ENCODE measurements at places on chromosomes 4 and X.

GRCh38 chrX:120452131-120452530 lies 17.0 kb downstream of the LAMP2 start:
- no peak for DNase-seq

DNA sequence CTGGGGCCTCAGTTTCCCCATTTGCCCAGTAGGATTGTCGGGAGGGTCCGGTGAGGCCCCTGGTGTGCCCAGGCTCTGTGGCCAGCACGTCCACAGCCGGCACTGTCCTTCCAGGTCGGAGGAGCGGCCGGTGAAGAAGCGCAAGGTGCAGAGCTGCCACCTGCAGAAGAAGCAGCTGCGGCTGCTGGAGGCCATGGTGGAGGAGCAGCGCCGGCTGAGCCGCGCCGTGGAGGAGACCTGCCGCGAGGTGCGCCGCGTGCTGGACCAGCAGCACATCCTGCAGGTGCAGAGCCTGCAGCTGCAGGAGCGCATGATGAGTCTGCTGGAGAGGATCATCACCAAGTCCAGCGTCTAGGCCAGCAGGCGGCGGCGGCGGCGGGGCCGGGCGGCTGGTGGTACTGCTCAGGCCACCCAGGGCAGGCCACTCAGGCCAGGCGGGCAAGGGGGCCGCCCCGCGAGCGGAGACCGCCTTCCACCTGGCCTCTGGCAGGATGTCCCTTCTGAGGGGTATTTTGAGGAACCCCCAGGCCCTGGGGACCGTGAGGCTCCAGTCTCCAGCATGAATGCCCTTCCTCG lies 6.7 kb downstream of the MSANTD1 start:
- DNase-seq = peak; percentile 72

DNA sequence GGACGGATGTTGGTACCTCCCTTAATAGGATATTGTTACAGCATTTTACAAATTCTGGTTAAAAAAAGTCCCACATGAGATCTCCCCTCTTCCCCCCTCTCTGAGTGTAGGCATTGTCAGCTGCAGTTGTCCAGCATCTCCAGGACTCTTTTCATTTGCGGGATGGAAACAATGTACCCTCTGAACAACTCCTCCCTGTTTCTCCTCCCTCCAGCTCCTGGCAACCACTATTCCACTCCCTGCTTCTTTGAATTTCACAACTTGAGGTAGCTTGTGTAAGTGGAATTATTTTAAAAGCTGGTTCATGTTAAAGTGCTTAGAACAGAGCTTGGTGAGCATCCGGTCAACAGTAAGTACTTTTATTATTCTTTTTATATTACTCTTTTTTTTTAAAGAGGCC lies 69.8 kb downstream of the TBL1X start:
- no peak for DNase-seq

DNA sequence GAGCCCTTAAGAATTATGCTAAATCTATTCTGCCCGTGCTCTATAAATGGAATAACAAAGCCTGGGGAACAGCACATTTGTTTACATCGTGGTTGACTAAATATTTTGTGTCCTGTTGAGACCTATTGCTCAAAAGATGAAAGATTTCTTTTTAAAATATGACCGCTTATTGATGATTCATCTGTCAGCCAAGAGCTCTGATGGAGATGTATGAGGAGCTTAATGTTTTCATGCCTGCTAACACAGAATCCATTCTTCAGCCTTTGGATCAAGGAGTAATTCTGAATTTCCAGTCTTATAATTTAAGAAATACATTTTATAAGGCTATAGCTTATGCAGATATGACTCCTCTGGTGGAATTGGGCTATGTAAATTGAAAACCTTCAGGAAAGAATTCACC lies 271.3 kb upstream of the FAT4 start:
- DNase-seq = no peak

GRCh38 chr4:149203256-149204001 lies 612.2 kb downstream of the IQCM start:
- DNase-seq = no peak

GRCh38 chr4:131459430-131460101 lies 1689.5 kb upstream of the PCDH10 start:
- no peak for DNase-seq

DNA sequence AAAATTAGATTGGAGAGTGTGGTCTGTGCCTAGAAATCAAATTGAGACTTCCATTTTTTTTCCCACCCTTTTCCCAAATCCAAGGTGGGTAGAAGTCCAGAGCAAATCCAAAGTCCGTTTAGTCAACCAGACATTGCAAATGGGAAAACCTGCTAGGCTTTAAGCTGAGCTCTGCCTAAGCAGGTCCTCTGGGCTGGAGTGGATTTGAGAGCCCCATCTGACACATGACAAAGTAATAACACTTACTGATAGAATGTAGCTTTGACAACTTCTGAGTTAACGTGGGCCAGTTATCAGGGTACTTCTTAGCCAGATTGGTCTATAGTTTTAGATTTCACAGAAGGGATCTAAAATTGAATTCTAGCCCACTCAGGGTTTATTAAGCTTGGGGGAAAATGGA lies 242.3 kb downstream of the GALNTL6 start:
- DNase-seq = no peak

- no peak for DNase-seq
Observed at GRCh38 chr4:98421111-98421510, 159.9 kb downstream of the RAP1GDS1 start.

DNA sequence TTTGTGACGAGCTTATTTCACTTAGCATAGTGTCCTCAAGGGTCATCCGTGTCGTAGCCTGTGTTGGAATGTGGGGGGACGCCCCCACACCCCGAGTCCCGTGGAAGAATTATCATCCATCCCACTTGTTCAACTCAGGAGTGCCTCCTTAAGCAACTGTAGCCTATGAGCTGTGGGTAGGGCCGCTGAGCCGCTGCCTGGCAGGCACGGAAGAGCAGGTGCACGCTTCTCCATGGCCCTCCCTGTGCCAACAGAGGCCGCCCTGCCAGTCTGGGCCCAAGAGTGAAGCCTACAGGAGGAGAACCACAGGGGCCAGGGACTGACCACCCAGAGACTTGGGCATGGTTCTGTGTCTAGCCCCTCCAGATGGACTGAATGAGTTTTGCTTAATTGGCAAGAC lies 2.3 kb upstream of the RGS12 start:
- DNase-seq = peak; percentile 86

DNA sequence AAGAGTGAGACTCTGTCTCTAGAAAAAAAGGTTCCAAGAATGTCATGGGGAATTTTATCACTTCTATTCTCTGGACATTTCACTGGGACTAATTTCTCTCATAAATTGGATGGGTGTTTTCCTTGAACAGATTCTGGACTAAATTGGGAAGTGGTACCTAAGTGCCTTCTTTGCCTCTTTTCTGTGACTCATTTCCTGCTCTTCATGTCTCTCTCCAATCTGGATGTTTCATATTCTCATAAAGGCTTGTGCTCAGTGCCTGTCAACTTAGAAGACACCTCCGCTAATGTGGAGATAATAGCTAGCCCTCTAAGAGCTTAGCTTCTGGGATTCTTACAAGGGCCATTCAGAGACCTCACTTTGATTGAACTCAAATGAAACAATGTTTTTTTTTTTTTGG lies 38.0 kb upstream of the IGFBP7 start:
- no peak for DNase-seq

GRCh38 chrX:37989304-37989703 lies 17.0 kb upstream of the SYTL5 start:
- DNase-seq = no peak

- DNase-seq = no peak
Observed at GRCh38 chr4:28772066-28772465, 1911.4 kb downstream of the STIM2 start.

- DNase-seq = no peak
Observed at GRCh38 chr4:149555146-149555545, 260.5 kb downstream of the IQCM start.

- DNase-seq = no peak
Observed at GRCh38 chr4:76090241-76090691, 15.8 kb downstream of the ART3 start.

- DNase-seq = no peak
Observed at GRCh38 chrX:317424-318067, 1.1 kb downstream of the GTPBP6 start.

- no peak for DNase-seq
Observed at GRCh38 chrX:10922835-10923234, 188.3 kb upstream of the HCCS start.

DNA sequence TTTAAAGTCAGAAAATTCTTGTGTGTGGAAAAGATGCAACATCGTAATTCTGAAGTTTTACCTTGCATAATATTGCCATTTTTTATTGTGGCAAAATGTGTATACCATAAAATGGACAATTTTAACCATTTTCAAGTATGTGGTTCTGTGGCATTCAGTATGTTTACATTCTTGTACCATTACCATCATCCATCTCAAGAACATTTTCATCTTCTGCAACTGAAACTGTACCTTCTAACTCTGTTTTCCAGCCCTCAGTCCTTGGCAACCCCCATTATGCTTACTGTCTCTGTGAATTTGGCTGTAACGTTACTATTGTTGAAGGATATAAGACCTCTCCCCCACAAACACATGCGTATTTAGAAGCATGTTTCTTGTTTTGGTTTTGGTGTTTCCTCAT lies 123.2 kb downstream of the BMPR1B start:
- DNase-seq = no peak

DNA sequence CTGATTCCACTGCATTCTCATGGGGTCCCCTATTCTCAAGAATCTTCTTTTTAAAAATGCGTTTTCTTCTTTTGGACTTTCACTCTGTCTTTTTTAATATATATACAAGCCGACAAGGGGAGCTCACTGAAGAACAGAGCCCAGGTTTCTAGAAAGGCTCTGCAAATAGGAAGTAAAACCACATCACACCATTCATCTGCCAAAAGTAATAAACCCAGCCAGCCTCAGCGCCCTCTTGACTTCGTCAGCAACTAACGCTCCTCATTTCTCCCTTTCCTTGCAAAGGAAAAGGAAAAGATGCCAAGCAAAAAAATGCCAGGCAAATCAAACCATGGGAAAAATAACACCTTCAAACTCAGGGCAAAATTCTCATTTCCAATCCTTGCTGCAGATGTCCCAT lies 136.4 kb downstream of the HHIP start:
- no peak for DNase-seq

DNA sequence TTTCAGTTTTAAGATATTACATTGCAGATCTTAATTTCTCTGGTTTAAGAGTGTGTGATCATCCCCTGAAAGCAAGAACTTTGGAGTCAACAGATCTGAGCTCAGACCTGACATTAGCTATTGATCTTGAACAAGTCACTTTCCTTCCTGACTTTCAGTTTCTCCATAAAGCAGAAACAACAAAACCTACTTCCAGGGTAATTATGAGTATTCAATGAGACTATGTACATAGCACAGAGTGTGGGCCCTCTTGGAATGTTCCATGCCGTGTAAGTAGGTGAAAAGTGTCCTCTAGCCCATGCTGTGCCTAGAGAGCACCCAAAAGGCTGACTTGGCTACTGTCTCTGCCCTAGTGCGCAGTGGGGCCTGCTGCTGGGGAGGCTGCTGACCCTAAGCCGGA lies 188.0 kb upstream of the RPL34 start:
- no peak for DNase-seq

- DNase-seq = no peak
Observed at GRCh38 chr4:14812101-14812500, 190.2 kb upstream of the CPEB2 start.

GRCh38 chr4:4656977-4657376 lies 115.1 kb upstream of the STX18 start:
- no peak for DNase-seq

DNA sequence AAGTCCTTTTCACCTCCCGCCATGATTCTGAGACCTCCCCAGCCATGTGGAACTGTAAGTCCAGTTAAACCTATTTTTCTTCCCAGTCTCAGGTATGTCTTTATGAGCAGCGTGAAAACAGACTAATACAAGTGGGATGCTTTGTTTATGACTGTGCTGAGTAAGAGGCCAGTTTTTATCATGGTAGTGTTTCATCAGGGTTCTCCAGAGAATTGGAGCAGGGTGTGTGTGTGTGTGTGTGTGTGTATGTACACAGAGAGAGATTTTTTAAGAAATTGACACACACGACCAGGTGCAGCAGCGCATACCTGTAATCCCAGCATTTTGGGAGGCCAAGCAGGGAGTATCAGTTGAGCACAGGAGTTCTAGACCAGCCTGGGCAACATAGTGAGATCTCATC lies 34.6 kb upstream of the SLC2A9 start:
- DNase-seq = no peak

GRCh38 chr4:184895012-184895695 lies 69.4 kb upstream of the ACSL1 start:
- DNase-seq = no peak

DNA sequence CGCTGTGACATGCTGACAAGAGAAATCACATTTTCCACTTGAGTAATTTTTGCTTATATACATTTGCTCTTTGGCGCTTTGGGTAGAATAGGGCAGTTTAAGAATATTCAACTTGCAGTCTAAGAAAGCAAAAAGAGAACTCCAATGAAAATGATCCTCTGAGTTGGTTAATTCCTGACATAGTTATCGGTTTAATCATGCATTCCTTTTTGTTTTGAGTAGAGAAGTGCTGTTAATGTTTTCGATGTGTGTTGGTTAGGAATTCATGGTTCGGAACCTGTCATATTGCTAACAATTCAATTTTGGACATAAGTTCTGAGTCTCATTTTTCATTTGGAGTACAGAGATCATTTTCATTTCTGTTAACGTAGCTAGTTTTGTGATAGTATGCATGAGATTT lies 700.6 kb upstream of the PITX2 start:
- no peak for DNase-seq

- no peak for DNase-seq
Observed at GRCh38 chrX:48021026-48021900, 14.5 kb downstream of the SPACA5 start.

DNA sequence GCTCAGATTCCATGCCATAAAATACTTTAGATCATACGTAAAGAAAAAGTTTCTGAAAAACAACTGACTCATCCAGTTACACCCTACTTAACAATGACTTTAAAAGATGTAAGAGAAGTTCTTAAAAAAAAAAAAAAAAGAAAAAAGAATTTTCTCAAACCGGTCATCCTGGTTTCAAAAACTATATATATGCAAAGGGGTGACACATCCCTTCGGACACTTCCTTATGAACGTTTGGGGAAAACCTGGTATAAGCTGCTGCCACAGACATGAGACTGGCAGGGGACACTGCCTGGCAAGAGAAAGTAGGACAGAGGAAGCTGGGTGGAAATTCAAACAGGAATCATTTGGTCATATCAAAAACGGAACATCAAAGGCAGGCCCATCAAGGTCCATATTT lies 81.2 kb upstream of the PRSS48 start:
- DNase-seq = no peak

DNA sequence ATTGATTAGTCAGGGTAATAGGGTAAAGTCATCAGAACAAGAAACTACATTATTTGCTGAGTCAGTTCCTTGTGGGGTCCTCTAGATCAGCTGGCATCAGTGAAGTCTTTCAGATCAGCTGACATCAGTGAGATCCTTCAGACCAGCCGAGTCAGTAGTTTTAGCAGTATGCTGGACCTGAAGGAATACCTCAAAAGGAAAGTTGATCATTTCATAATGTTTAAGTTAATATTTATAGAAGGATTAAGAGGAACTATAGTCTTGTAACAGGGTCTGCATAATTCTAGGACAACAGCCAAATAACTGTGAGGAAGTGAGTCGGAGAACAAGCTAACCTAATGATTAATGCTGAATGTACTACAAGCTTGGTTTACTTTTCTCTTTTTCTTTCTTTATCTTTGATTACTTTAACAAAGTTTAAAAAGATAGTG lies 958 bp upstream of the UGT2B7 start:
- DNase-seq = no peak

Measured in mesenteric fat pad (tissue), 1 donor.